ENCODE measurements at places on chromosomes 11 and 22.

GRCh38 chr11:6544921-6545850 lies 48.1 kb downstream of the DNHD1 start:
- no peak for DNase-seq

DNA sequence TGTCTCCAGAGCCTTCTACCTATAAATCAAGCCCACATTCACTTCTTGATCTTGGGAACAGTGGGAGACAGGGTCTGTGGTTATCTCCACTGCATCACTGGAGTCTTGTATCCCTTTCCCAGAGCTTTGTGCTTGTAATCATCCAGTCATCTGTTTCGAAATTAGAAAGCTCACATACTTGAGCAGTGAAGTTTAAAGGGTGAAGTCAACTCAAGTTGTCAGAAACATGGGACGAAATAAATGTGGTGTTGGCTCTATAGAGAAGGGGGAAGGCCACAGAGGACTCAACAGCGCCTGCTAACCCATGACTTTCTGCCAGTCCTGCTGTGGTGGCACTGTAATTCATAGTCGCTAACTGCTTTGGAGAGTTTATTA lies 197.5 kb downstream of the DBX1 start:
- DNase-seq, result peak; percentile 74

- no peak for DNase-seq
Measured at GRCh38 chr22:24930678-24931077, 15.8 kb downstream of the LHFPL7 start.

- no peak for DNase-seq
Measured at GRCh38 chr22:19117111-19117512, 5.1 kb downstream of the DGCR2 start.

DNA sequence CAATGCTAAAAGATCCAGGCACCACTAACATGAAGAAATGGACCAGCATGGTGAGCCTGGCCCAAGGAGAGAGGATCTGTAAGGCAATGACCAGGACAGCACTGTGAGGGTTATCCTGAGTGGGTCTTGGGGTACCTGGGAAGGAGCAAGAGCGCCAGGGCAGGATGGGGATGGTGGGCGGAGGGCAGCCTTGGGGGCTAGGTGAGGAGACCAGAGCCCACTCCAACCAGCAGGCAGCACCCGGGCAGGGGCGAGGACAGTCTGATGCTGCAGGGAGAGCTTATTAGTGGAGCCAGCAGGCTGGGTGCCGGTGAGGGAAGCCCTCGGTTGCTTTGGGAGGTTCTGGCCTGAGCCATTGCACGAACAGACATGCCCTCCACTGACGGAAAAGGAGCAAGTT lies 10.7 kb upstream of the NAP1L4 start:
- no peak for DNase-seq

GRCh38 chr22:40107851-40108378 lies 69.8 kb upstream of the TNRC6B start:
- DNase-seq, result peak; percentile 58

GRCh38 chr11:117226388-117227385 lies 5.2 kb downstream of the PCSK7 start:
- DNase-seq, result peak; percentile 68

- no peak for DNase-seq
Measured at GRCh38 chr11:64018310-64018709, 17.4 kb upstream of the FLRT1 start.

DNA sequence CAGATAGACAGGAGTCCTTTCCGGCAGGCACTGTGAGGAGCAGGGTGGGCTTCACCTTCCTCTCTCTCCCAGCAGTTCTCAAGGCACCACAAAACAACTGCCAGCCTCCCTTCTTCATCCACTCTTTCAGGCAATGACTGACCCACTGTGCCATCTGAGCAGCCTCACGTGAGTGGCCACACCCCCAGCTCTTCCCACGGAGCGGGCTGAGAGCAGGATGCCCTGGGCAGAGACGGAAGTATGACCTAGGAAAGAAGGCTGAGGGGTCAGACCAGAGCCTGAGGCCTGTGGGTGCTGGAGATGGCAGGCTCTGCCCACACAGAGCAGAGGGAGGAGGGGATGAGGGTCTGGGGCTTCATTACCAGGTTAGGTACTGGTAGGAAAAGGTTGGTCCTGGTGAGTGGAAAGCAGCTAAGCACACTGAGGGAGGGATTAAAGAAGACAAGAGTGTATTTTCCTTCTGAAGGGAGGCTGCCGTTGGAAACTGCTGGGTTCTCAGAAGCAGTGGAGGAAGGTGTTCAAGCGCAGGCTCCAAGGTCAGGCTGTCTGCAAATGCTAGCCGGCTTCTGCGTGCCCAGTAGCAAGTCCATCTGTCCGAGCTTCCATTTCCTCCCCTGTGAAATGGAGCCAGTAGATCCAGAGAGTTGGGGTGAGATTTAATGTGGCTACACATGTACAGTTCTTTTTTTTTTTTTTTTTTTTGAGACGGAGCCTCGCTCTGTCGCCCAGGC lies 4.6 kb downstream of the NLRP6 start:
- DNase-seq, result no peak

- no peak for DNase-seq
Measured at GRCh38 chr11:78615724-78616123, 41.1 kb upstream of the NARS2 start.

All from HFFc6 (cell line).